GM12892 (cell line): ENCODE measurements at places on chromosomes 12 and 14.

GRCh38 chr12:65949009-65949623 lies 124.8 kb downstream of the HMGA2 start:
- DNase-seq: no peak

DNA sequence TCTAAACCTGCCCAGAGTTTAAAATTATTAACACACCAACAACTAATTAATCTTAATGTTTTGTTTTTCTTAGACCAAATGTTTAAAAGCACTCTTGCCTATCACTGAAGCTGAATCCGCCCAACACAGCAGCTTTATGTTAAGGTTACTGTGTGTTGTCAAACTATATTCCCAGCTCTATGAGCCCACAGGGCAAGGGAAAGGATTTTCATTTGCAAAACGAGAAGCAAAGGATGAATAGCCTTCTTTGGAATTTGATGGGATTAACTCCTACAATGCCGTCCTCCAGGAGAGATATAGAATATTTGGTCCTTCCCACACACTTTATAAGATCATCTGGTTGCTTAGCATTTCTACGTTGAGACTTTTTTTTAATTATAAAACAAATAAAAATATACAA lies 43.7 kb downstream of the DUSP16 start:
- no peak for DNase-seq

GRCh38 chr12:109621211-109621694 lies 47.7 kb downstream of the MVK start:
- no peak for DNase-seq

GRCh38 chr14:81085596-81085995 lies 130.2 kb downstream of the TSHR start:
- no peak for DNase-seq

DNA sequence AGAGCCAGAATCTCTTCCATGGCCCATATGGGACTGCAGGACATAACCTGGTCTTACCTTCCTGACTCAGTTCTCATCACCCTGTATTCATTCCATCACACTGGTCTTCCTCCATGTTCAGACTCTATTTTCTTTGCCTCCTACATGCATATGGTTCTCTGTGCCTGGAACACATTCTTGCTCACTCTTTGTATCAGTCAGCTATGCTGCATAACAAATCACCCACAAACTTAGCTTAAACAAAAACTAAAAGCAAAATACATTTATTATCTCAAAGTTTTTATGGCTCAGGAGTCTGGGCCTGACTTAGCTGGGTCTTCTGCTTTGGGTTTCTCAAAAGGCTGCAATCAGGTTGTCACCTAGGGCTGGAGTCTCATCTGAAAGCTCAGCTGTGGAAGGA lies 712.6 kb upstream of the TBX3 start:
- no peak for DNase-seq

GRCh38 chr14:35446450-35446849 lies 41.9 kb upstream of the NFKBIA start:
- DNase-seq: no peak

GRCh38 chr14:43539210-43539609 lies 967.9 kb downstream of the FSCB start:
- no peak for DNase-seq

DNA sequence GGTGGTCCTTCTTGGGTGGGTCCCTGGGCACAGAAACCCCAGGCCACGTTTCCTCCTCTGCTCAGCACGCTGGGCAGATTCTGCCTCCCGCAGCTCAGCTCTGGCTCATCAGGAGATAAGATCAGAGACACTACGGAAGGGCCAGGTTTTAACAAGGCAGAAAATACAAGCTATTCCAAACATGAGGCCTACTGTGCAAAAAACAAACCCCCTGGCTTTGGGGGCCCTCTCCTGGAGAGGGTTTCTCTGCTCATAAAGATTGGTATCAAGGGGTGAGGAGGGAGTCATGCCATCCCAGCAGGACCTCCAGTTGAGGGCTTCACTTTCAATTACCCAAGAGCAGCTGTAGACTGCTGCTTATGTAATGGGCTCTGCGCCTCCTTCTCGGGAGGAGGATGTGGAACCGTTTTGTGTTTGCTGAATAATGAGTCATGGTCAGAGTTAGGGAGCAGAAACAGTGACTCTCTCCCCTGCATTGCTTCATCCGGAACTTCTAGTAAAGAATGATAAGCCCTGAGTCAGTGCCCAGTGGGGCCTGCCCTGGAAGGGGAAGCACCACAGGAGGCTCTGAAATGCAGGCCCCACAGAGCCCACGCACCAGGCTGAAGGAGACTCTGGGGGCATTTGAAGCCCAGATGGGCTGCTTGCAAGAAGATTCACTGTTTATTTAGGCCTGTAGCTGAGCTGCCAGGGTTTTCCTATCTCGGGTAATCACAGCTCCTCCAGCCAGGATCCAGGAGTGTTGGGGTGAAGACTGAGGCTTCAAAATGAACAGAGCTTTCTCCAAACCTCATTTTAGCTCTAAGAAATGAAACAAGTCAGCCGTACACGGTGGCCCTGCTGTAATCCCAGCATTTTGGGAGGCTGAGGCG lies 79.3 kb downstream of the SSPN start:
- DNase-seq: peak; percentile 27

GRCh38 chr14:65502676-65503124 lies 90.2 kb downstream of the FUT8 start:
- DNase-seq: no peak

DNA sequence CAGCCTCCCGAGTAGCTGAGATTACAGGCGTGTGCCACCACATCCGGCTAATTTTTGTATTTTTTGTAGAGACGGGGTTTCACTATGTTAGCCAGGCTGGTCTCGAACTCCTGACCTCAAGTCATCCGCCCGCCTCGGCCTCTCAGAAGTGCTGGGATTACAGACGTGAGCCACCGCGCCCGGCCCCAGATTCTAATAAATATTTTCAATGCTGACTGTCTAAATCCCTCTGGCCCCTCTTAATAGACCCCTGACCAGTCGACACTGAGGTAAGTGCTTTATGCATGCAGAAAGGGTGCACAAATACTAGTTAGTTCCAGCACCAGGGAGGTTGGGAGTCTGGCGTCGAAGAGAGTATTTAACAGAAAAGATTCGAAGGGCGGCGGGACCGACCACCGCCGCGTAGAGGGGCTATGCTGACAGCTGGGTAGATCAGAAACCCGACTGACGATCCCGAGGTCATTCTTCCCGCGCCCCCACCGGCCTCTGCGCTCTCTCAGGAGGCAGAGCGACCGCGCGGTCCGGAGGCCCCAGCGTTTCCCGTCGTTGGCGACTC lies 1.1 kb upstream of the SPATS2 start:
- DNase-seq: no peak

- DNase-seq: no peak
Measured at GRCh38 chr14:91036741-91037469, 23.5 kb downstream of the RPS6KA5 start.

GRCh38 chr14:24167469-24168114 lies 4.3 kb upstream of the REC8 start:
- no peak for DNase-seq

DNA sequence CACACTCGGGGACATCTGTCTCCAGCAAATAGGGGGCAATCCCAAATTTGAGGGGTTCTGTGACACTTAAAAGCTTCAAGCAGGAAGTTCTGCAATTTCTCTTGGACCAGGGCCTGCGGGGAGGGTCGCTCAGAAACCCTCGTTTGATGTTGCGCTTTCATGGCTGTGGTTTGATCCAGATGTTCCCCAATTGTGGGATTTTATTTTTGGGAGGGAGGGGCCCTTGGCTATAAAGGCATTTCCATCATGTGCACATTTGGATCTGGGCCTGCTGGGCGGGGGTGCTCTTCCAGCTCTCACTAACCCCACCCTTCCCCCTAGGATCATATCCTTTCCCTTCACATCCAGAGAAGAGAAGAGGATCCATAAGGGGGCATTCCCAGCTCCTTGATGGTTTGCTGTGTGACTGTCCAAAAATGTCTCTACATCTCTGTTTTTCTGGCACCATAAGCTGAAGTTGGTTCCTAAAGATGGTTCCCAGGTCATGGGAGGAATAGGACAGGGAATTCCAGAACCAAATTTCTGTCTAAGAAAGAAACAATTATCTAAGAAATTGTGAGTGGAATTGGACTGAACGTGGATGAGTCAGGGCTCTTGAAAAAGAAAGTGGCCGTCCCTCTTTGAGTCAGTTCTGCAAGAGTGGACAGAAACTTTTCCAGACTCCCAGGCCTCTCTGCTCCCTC lies 47.2 kb downstream of the SMUG1 start:
- no peak for DNase-seq

GRCh38 chr12:52091869-52092268 lies 12.4 kb downstream of the SMIM41 start:
- DNase-seq: no peak

DNA sequence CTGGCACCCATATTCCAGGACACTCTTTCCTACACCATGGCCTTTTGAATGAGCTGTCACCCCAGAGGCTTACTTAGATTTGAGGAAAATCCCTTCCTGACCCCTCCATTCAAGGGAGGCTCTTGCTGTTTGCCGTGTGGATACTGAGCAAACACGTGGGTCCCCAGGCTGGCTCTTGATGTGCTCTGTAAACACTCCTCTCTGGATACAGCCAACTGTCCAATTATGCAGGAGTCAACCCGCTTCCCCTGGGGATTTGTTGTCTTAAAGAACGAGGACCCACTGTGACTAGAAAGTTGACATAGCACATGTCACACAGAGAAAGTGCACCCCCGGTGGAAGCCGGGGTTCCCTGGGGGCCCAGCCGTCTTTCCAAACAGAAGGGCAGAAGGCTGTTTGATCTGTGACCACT lies 75.8 kb upstream of the CEP83 start:
- DNase-seq: no peak

DNA sequence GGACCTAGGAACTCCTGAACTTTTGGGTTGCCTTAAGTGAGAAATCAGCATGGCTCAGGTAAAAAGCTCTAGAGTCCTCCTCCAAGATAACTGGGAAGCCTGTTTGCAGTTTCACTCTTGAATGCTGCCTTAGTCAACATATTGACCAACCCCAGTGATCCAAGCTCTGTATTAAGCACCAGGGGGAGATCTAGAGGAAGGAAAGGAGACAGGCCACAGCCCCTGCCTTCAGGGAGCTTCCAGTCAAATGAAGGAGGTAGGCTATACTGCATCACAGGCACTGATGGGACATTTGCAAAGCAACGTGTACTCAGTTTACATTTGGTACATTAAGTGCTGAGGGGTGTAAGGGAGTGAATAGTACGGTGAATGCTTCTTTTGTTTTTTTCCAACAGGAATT lies 1.2 kb upstream of the CSAD start:
- DNase-seq: no peak

DNA sequence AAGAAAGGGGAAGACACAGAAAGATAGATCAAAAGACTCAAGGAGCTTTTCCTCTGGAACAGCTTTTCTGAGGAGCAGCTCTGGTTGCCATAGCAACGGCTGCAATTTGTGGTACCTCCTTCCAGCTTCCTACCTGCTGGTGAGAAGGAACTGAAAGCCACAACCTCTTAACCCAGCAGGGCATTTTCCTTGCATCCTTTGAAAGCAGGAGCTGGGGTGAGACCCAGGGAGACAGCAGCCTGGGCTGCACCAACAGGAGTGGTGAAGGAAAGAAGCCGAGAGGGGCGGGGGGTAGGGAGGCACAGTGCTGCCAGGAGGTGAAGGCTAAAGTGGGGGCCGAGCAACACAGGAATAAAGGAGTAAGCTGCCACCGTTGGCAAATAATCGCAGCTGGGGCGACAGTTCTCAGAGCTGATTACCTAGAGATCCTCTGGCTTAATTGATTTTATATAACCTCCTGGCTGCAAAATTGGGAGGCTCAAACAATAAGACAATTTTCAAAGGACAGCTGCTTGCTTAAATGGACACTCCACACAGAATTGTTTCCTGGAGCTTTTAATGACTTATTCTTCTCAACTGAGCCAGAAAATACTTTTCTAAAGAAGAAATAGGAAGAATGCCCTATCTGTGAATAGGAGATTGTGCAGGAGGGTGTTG lies 129.4 kb downstream of the RPAP3 start:
- no peak for DNase-seq

- no peak for DNase-seq
Measured at GRCh38 chr12:61870658-61871484, 389.3 kb upstream of the USP15 start.

GRCh38 chr12:29578731-29579130 lies 81.2 kb upstream of the OVCH1 start:
- DNase-seq: no peak

- no peak for DNase-seq
Measured at GRCh38 chr14:34713681-34714319, 593 bp downstream of the CFL2 start.

DNA sequence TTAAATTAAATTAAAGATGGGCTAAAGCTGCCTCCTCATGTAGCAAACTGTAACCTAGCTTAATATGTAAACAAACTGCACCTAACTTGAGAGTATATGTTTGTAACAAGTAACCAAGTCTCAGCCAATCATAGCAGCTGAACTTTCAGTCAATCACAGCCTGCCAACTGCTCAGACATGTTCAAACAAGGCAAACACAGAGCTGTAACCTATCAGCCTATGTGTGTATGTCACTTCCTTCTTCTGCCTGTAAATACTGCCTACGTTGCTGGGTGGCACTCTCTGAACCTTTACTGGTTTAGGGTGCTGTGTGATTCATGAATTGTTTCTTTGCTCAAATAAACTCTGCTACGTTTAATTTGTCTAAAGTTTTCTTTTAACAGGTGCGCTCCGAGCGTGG lies 2.9 kb downstream of the SERPINA6 start:
- no peak for DNase-seq

GRCh38 chr12:131017477-131017991 lies 63.8 kb downstream of the ADGRD1 start:
- no peak for DNase-seq

DNA sequence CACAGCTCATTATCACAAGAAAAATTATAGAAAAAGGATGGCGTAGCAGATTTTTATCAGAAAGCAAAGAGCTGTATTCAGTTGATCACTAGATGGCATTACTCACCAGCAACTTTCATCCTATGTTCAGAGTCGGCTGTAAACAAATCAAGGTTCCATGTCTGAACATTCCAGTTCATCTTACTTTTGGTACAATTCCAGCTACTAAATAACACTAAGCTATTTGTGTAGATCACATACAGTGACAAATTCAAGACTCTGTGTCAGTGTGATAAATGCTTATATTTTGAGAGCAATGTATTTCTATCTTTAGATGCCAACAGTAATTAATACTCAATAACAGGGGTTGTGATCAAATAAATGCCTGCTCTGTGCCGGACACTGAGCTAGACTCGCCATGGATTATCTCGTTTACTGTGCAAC lies 30.1 kb downstream of the NRDE2 start:
- DNase-seq: no peak

- no peak for DNase-seq
Measured at GRCh38 chr12:69932676-69933552, 107.9 kb downstream of the MYRFL start.
